ENCODE measurements at places on chromosomes 4 and X.

- no peak for DNase-seq
Observed at GRCh38 chr4:69881173-69881773, 21.3 kb upstream of the SULT1E1 start.

DNA sequence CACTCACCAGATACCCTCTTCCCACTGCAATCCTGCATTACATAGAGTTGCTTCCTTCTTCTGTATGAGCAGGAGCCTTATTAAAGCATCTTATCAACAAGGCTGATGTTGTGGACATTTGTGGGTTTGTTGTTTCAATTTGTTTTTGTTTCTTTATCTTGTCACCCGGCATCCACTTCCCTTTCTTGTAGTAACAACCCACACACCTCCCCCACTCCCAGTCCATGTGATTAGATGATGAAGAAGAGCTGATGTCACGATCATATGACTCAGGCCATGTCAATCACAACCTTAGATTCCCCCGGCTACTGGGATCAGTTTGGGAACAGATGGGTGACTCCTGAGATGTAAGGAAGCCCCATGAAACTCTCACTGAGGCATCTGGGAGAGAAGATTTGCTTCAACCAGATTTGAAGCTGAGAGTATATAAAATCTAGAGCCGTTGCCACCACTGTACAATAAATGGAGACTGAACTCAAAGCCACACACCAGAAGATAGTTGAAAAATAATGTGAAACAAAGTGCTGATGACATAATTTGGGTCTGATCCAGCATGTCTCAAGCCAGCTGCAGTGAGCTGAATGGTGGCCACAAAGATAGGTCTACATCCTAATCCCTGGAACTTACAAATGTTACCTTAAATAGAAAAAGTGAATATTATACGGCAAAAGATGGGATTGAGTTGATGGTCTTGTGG, 34.1 kb upstream of the SRD5A3 start:
- no peak for DNase-seq

- DNase-seq = no peak
Observed at GRCh38 chrX:45164021-45164621, 36.6 kb downstream of the DIPK2B start.

- DNase-seq = no peak
Observed at GRCh38 chr4:10047967-10048366, 26.7 kb upstream of the SLC2A9 start.

DNA sequence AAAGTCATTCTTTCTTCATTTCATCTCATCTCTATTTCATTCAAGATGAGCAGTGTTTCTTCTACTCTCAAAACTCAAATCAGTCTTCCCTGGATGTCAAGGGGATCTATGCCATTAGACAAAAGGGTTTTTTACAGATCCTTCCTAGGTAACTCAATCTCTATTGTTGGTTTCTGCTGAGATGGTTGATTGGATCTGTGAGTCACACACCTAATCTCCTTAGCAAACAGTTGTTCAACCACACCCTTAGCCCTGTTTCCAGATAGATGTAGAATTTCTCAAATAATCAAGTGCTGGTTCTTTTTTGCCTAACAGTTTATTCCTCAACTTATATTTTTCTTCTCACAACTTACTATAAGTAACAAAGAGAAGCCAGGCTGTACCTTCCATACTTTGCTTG, 200.5 kb downstream of the KDR start:
- DNase-seq = no peak

GRCh38 chrX:7076245-7076661, 71.3 kb upstream of the STS start:
- no peak for DNase-seq

- DNase-seq = no peak
Observed at GRCh38 chr4:121776610-121777401, 11.8 kb upstream of the SMIM43 start.
